Dermis microvascular lymphatic vessel endothelial cell (primary cell): ENCODE measurements at places on chromosomes 2 and 18.

- DNase-seq = no peak
These were observed 30.7 kb downstream of the INPP5D start for GRCh38 chr2:233090879-233091278.

GRCh38 chr2:197647961-197648690 is 27.3 kb downstream of the RFTN2 start:
- DNase-seq = peak; percentile 23

GRCh38 chr2:241877989-241878970 is 8.8 kb downstream of the RTP5 start:
- DNase-seq = peak; percentile 67

GRCh38 chr2:166768393-166769123 is 119.7 kb upstream of the XIRP2 start:
- no peak for DNase-seq

- no peak for DNase-seq
These were observed 61.0 kb upstream of the EPB41L3 start for GRCh38 chr18:5604778-5605177.
